ENCODE measurements at places on chromosomes 7 and 10.

GRCh38 chr10:114855776-114856543 lies 34.4 kb downstream of the FHIP2A start:
- DNase-seq: no peak

GRCh38 chr10:45418417-45418848 lies 44.4 kb downstream of the ALOX5 start:
- DNase-seq: no peak

GRCh38 chr7:43537765-43538403 lies 45.0 kb upstream of the STK17A start:
- no peak for DNase-seq

GRCh38 chr7:142807855-142808460 lies 37.2 kb downstream of the PRSS2 start:
- no peak for DNase-seq

DNA sequence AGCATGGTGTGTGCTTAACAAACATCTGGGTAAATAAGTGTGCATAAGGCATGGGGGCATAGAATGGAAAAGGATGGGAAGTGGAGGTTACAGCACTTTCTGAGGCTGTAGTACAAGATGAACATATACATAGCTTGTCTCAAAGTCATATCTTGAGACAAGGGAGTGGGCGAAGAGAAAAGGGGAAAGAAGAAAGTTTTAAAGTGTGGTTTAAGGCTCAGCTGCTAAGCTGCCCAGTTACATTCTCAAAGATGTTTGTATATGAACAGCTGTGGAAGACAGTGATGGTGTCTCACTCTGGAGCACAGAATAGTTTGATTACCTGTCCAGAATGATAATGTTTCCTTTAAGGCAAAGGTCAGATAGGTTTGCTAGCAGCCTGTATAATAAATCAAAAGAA lies 61.9 kb upstream of the LANCL2 start:
- DNase-seq: no peak

DNA sequence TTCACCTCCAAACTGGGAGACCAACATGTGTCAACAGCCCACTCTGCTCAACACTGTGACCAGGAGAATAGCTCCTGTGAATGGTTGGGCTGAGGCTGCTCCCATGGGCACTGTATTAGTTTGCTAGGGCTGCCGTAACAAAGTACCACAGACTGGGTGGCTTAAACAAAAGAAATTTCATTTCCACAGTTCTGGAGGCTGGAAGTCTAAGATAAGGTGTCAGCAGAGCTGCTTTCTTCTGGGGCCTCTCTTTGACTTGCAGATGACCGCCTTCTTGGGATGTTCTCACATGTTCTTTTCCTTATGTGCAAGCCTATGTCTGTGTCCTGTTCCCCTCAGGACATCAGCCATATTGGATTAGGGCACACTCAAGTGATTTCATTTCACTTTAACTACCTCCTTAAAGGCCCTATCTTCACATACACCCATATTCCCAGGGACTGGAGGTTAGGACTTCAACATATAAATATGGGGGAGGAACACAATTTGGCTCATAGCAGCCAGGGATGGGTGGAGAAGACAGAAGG lies 90.3 kb downstream of the CPED1 start:
- DNase-seq: no peak

- no peak for DNase-seq
These were observed 86.3 kb downstream of the PRKCQ start for GRCh38 chr10:6493521-6494441.

DNA sequence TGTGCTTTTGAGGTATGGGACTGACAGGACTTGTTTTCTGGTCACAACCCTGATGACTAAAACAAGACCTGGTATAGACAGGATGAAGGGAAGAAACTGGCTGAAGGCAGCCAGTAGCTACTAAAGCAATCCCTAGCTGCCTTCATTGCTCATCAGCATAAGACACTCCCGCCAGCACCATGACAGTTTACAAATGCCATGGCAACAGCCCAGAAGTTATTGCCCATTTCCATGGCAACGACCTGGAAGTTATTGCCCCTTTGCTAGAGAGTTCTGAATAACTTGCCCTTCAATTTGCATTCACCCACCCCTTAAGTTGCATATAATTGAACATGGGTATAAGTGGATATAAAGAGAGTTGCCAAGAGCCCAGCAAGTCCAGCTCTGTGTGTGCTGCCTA lies 169.6 kb upstream of the FAM171A1 start:
- peak; percentile 16 for DNase-seq

- no peak for DNase-seq
These were observed 24.2 kb downstream of the NCOA4 start for GRCh38 chr10:46006219-46006618.

DNA sequence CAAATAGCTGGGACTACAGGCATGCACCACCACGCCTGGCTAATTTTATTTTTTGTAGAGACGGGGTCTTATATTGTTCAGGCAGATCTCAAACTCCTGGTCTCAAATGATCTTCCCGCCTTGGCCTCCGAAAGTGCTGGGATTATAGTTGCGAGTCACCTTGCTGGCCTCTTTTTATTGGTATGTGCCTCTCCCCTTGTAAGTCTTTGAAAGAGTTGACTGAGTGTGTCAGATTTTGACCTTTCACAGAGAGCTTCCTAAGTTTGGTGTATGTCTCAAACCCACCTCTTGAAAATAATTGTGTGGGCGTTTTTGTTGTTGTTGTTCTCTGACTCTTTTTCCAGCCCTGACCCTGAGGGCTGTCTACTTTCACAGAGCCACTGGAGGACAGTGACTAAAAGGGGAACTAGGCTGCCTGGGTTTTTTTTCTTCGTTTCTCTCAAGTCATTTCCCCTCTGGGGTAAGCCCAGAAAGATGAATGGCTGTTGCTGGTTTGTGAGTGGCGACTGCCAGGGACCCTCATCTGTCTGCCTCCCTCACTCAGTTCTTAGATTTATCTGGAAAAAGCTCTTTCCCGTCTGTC lies 262.8 kb downstream of the ZEB1 start:
- no peak for DNase-seq

DNA sequence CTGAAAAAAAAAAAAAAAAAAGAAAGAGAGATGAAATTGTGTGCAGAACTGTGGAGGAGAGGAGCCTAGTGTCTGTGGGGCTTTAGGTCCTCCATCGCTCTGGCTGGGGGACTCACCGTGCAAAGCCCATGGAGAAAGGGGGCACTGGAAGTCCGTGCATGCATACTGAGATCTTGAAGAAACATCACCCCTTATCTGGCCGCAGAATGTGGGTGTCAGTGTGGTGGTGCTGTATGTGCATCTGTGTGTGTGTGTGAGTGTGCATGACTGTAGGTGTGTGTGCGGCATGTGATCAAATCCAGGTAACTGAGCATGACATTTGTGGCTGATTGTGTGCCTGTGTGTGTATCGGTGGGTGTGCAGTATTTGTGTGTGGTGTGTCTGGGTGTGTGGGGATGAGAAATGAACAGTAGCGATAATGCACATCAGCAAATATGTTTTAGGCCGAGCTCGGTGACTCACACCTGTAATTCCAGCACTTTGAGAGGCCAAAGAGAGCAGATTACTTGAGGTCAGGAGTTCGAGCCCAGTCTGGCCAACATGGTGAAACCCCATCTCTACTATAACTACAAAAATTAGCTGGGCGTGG lies 8.8 kb upstream of the CLDN3 start:
- no peak for DNase-seq

GRCh38 chr10:14491811-14492210 lies 161.1 kb upstream of the FRMD4A start:
- no peak for DNase-seq

- DNase-seq: no peak
These were observed 87.9 kb downstream of the STRA8 start for GRCh38 chr7:135321556-135321955.

GRCh38 chr10:96043893-96044715 lies 721 bp downstream of the CCNJ start:
- no peak for DNase-seq

DNA sequence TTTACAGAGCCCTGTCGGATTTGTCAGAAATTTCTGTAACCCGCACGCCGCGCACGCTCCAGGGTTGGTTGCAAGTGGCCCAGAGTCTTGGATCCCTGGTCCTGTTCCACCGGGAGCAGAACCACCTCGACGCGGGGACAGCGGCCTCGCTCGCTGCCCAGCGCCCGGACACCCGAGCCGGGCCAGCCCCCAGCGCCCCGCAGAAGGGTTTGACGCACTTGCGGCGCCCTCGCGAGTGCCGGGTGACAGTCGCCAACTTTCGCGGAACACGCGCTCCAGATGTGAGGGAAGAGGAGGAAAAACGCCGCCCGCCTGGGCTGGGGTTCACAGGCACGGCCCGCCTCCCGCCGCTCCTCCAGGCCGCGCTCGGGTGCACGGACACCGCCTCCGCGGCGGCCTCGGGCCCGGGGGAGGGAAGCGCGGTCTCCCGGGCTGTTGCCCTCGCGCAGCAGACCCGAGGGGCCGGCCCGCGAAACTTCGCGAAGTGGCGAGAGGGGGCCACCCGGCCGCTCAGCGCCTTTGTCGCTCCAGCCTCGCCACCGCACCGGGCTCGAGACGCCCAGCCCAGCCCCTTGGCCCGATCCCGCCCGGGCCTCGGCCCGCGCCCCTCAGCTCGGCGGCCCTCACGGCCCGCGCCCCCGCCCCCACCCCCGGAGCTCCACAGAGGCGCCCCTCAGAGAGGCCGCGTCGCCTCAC lies 514 bp downstream of the RNF216 start:
- DNase-seq: no peak

GRCh38 chr7:13641714-13642113 lies 347.8 kb downstream of the ETV1 start:
- no peak for DNase-seq

- DNase-seq: no peak
These were observed 74.5 kb downstream of the OAT start for GRCh38 chr10:124344266-124344590.

- DNase-seq: no peak
These were observed 26.4 kb downstream of the C10orf71 start for GRCh38 chr10:49325131-49325915.

- no peak for DNase-seq
These were observed 36.1 kb downstream of the C10orf90 start for GRCh38 chr10:126634347-126634746.

DNA sequence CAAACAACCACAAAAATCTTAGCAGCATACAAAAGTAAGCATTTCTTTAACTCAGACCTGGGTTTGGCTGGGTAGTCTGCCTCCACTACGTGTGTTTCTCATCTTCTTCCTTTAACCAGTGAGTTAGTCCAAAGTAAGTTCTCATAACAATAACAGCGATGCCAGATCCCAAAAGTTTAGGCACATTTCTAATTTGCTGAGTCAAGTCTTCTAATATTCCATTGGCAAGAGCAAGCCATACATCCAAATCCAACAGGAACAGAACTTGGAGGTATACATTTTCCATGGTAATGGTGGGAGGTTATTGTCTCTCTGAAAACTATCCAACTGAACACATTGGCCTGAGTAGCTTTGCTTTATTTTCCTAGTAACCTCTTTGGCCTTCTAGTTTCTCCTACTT lies 115.7 kb upstream of the CNTNAP2 start:
- no peak for DNase-seq

- DNase-seq: no peak
These were observed 58.1 kb downstream of the CTBP2 start for GRCh38 chr10:125102246-125102645.

GRCh38 chr7:33554046-33554445 lies 351.3 kb upstream of the BMPER start:
- no peak for DNase-seq

DNA sequence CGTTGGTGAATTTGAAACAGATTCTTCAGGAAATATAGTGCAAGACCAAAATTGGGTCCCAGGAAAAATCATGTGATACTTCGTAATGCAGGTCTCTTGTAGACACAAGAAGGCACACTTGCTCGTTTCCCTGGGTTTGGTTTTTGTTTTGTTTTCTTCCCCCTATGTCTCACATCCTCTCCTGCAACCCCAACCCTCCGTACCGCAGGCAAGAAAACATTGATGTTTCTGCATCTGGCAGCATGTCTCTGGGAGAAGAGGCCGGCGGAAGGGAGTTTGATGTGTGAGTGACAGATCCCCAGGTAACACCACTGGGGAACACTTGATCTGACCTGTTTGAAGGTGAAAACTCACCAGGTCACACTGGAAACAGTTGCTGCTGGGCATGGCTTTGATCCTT lies 718.5 kb downstream of the AUTS2 start:
- DNase-seq: no peak

DNA sequence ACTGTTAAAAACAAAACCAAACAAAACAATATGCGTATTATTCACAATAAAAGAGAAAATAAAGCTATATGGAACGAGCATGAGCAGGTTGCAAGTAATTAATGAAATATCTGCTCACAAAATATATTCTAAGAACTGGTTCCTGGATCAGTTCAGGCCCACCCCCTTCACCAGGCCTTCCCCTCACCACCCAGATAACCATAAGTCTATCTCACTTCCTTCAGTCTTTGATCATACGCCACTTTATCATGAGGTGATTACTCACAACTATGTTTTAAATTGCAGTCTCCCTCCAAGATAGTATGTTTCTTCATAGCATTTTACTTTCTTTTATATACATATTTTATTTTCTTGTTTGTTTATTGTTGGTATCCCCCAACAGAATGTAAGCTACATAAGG lies 263.1 kb upstream of the HGF start:
- DNase-seq: no peak

GRCh38 chr10:100972904-100973535 lies 3.7 kb downstream of the SEMA4G start:
- no peak for DNase-seq

Data from iPS DF 6.9 (cell line).